ENCODE measurements at places on chromosomes 2 and 18.

DNA sequence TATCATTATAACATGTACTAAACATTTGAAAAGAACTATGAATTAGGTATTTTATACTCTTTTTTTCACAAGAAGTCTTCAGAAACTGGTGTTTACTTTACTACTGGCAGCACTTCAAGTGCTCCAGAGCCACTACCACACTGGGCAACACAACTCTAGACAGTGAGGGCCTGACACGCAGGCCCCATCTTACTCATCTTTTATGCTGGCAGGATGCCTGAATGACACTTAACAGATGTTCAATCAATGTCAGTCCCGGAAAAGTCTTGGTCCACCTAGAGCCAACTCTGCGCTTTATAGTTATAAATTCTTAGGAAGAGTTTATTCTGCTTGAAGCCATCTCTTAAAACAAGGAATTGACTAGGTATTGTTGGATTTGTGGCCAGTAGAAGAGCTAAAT lies 8.7 kb upstream of the WIPF1 start:
- DNase-seq = peak; percentile 79

- no peak for DNase-seq
Measured at GRCh38 chr2:25341011-25341727, 556 bp downstream of the DNMT3A start.

DNA sequence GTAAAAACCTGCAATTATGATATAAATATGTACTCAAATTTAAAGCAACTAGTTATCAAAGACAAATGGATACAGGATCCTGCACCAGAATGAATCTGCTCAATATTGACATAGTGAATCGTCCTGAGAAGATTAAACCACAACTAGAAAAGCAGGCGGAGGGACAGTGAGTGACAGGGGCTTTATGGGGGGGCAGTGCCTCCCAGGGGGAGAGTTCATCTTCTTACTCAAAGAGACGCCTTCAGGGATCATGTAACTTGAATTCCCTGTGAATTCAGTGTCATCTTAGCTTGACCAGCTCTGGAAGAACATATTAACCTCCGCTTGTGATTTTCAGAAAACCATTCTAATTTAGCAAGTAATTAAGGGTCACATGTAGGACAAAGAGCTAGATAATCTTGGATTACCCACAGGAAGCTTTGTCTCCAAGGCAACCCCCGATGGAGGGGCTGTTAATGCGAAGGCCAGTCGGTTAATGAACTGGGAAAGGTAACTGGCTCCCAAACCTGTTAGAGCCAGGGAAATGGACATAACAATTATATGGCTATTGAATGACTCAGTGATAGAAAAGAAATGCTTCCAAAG lies 17.4 kb upstream of the LMAN1 start:
- DNase-seq = no peak

DNA sequence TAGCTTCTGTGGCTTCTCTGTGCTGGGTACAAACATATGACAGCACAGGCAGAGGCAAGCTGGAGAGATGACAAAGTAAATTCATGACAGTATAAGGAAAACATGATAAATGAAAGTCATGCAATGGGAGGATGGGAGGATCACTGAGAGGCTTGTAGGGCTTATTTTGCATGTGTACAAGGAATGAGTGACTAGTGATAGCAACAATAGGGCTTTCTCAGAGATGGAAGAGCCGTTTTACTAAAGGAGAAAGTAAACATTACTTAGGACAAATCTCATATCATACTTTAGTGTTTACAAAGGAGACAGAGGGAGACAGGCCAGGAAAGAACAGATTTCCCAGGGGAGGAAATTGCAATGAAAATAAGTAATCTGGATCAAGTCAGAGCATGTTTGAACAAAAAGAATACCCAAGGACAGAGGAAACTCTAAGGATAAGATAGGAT lies 82.5 kb upstream of the RBMS1 start:
- DNase-seq = no peak
